ENCODE measurements at places on chromosomes 12 and 14.
A peak's percentile ranks its signal among the peaks of the same experiment; 100 is the strongest.

DNA sequence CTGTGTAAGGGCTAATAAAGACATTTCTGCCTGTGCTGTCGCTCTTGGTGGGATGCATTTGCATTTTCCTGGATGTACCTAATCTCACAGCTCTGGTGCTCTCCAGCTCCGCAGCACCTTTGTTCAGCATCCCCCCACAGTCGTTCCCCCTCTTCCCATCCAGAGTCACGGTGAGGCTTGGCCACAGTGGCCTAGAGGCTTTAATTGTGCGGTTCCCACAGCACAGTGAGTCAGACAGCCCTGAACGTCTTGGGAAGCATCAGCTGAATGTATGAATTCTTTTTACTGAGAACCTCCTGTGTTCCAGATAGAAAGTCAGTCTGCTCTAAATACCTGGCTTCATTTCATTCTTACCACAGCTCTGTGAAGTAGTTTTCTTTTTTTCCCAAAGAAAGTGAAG, 28.7 kb downstream of the MLXIP start:
- DNase-seq, result peak; percentile 75

DNA sequence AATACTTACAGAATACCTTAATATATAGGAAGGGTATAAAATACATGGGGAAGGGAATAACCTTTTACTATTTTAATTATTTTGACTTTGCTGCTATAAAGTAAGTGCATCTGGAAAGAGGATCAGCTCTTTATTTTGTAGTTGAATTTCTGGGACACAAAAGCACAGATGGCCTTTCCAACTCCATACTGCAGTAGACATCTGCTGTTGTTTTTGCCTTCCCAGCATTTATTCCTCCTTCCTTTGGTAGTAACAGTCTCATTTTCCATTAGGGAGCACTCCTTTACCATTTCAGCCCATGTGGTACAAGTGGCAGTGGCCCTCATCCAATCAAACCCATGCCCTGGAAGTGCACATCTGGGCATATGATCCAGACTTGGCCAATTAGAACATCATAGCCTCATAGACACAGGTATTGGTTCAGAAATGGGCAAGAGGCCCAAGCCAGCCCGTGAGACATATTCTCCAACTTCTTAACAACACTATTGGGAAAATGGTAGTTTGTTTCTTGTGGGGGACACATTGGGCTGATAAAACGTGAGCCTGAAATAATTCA, 64.8 kb upstream of the YARS2 start:
- no peak for DNase-seq

- DNase-seq, result no peak
These were observed 6.5 kb downstream of the TMBIM4 start for GRCh38 chr12:66163289-66163688.

DNA sequence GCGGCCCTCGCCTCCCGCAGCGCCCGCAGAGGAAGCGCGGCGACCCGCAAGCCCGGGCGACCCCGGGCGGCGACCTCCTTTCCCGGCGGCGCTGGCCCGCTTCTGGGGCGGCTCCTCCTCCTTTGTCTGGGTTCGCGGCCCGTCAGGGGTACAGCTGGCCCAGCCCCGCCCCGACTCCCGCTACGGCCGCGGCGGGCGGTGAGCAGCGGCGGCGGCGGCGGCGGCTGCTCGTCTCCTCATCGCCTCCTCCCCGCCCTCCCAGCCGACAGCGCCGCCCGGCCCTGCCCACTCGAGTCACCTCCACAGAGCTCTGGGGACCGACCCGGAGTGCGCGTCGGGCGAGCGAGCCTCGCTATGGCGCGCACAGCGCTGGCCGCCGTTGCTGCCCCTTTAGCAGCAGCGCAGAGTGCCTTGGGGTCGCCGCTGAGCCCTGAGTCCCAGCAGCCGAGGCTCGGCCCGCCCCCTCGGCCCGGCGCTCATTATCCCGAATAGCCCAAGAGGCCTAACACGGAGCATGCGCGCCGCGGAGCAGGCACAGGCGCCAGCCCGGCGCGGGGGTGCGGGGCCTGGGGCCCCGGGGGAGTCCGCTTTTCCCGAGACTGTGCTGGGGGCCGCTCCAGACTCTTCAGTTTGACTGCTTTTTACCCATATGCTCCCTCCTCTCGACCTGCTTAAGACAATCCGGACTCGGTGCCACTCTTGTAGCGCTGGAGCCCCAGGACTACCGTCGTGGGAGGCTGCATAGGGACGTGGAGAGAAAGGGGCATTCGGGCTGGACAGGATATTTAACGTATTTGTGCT, at the start of gene SOS2:
SOS2 (minus strand) TSS at position 104 of the 801 bp plus-strand sequence. CDS start 295 bp downstream, outside the sequence.
- peak; percentile 85 for DNase-seq

DNA sequence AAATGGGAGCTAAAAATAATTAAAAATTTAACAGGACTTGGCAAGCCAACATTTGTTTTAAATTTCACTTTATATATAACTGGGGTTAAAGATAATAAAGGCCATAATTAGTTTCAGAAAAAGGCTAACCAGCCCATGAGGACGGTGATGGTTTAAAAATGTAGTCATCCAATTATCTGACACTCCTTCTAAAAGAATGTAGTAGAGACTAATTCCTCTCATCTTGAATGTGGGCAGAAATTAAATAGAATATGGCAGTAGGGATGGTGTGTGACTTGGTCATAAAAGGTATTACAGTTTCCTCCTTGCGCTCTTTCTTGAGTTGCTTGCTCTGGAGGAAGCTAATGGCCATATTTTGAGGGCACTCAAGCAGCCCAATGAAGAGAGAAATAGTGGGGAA, 49.1 kb upstream of the PTPRB start:
- DNase-seq, result peak; percentile 6

- DNase-seq, result no peak
These were observed 4.9 kb upstream of the KLHL33 start for GRCh38 chr14:20440882-20441281.

DNA sequence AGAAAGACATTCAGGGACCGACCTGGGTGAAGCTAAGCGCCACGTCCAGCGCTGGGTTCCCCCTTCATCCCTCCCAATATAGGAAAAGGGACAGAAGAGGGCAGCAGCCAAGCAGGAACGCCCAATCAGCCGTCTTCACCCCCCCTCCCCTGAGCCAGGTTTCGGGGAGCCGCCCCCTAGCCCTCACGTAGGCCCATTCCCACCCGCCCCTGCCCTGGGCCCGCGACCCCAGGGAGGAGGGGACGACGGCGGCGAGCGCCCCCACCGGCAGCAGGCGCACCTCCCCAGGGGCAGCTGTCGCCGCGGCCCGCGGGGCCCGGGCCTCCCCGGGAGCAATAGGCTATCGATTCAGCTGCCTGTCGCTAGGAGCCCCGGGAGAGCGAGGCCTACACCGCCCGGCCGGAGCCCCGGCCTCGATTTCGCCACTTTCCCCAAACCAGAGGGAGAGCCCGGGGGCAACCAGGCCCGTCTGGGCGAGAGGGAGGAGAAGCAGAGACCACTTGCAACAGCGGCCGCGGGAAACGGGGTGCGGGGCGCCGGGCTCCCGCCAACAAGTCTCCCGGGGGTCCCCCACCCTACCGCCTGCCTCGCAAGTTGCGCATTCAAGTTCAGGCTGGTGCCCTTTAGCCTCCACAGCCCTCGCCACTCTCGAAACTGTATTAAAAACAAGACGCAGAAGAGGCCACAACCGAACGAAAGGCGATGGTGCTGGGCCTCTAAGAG, 1.3 kb downstream of the DCAF5 start:
- DNase-seq, result peak; percentile 59

DNA sequence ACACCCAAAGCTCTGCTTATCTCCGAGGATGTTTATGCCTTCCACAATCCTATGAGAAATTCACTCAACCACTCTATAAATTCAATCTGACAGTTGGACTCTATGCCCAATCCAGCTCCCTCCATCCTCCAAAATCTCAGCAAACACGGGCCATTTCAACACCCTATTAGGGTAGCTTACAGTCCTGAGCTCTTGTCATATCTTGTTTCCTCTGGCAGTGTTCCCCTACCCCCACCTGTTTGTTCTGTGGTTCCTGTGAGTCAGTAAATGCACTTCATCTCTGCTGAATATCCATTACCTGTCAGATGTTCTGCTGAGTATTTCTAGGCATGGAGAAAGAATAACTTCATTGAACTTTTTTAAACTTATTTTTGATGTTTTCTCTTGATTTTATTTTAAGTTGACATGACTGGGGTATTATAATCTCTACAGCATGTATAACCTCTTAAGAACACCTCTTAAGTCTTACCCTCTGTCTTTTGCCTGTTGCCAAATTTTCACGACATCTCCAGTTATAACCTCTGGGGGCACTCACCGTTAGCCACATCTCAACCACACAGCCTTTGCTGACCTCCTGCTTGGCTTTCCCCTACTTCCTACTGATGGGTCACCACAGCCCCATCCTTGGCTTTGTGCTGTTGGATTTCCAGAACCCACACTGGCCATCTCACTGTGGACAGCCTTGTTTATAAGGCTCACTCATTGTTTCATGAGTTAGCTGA, 317.0 kb upstream of the TMPO start:
- DNase-seq, result no peak

- peak; percentile 11 for DNase-seq
These were observed 56.2 kb downstream of the SDR9C7 start for GRCh38 chr12:56878010-56878339.

DNA sequence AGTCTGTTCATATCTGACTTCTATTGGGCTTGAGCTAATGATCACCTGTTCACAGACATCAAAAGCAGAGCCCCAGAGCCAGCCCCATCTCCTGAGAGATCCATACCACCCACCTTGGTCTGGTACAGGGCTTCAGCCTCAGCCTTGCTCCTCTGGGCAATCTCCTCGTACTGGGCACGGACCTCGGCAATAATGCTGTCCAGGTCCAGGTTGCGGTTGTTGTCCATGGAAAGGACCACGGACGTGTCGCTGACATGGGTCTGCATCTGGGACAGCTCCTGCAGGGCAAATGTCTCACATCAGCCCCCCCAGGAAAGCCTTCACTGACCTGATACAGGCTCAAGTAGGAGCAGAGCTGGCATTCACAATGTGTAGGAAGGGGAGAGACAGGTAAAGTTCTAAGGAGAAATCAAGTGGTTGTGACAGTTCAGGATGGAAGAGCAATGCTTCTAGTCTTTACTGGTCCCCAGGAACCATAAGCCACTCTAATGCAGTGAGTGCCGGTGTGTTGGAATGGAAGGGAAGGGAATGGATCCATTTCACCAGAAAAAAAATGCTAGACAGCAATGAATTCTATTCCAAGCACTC, 5.2 kb downstream of the KRT4 start:
- no peak for DNase-seq

DNA sequence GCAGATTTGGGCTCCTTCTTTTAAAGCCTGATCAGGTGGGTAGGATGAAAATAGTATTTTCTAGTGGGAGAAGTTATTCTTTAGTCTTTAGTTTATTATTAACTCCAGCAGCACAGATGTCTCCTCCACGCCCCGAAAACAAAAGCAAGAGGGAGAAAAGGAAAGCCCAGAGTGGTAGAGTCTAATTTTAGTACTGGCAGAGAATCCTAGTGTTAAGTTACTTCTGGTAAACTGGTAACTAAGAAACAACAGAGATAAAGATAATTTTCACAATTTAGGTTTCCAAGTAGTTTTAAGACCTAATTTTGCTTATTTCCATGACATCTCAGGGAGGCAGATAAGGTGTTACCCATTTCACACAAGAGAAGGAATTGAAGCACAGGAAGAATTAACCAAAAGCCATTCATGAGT, 16.3 kb downstream of the ATP5MC2 start:
- DNase-seq, result no peak

- no peak for DNase-seq
These were observed 108.2 kb downstream of the STXBP6 start for GRCh38 chr14:24941719-24942118.

DNA sequence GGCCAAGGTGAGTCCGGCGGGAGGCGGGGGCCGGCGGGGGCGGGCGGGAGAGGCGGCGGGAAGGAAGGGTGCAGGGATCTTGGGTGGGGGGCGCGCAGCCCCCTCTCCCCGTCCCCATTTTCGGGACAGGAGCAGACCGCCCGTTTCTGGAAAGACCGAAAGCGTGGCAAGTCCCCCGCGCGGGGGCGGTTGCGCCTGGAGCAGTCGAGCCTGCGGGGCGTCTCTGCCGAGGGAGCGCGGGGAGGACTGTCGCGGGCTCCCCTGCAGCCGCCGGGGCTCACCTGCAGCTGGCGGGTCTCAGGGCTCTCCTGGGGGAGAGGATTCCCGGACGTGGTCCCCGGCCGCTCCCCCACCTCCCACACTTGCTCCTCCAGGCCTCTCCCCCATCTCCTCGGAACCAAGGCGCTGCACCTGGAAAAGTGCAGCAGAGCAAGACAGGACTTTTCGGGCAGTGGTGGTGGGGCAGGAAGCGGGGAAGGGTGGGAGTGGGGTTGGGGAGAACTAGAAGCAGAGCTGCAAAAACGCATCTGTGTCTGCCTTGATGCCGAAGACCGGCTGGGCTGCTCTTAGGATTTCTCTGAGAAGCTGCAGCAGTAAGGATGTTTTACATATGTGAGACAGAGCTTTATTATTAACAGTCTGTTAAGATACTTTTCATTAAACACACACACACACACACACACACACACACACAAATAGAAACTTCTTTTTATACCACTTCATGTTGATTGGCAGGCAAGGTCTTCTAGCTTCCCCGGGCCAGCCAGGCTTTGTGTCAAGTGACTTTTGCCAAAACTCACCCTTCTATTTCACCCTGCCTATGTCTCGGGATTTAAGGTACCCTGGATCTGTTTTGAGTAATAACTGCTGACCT, 677 bp downstream of the C12orf75 start:
- no peak for DNase-seq
